ENCODE measurements at places on chromosomes 4 and X. TPM values are rescaled to one million over a fixed set of nuclear protein-coding genes. Genes with fewer than 3 reads are reported as not detected.

GRCh38 chr4:74716436-74716765 is 77.9 kb downstream of the BTC start:
- no peak for DNase-seq
- H3K27ac ChIP-seq = no peak overlapping the region
- H3K27me3 ChIP-seq = no peaks in the 10 kb centered on the region
- H3K36me3 ChIP-seq = no peaks in the 10 kb centered on the region
- H3K4me1 ChIP-seq = no peaks in the 10 kb centered on the region
- no peak overlapping the region for H3K4me3 ChIP-seq

DNA sequence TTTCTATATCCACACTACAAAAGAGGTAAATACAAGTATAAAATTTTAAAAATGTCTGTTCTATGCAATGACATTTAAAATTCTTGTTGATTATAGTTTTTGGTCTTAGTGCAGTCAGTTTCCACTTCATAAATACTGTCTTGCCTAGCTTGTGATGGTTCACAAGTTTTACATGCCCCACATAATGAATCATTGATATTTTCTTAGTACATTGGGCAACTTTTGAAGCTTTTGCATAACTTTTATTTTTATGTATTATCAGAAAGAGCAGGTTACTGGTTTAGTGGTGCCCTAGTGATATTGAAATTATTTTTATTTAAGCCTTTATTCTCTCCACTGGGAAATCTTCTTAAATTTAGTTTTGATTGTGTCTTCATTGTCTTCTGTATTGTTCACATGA is 388.0 kb downstream of the CCSER1 start:
- H3K4me3 ChIP-seq = no peak overlapping the region
- DNase-seq = no peak
- H3K27ac ChIP-seq = no peak overlapping the region
- H3K36me3 ChIP-seq = no peaks in the 10 kb centered on the region

- no peaks in the 10 kb centered on the region for H3K36me3 ChIP-seq
- no peaks in the 10 kb centered on the region for H3K4me1 ChIP-seq
- DNase-seq = no peak
- no peak overlapping the region for H3K27ac ChIP-seq
These were observed 31.5 kb upstream of the KLHL2 start for GRCh38 chr4:165175879-165176278.

GRCh38 chr4:53055274-53055673 is 193.2 kb downstream of the RASL11B start:
- no peak overlapping the region for H3K4me3 ChIP-seq
- peak; percentile 7 for DNase-seq
- no peaks in the 10 kb centered on the region for H3K36me3 ChIP-seq
- no peaks in the 10 kb centered on the region for H3K4me1 ChIP-seq

GRCh38 chrX:6024204-6024603 is 204.5 kb downstream of the NLGN4X start:
- no peaks in the 10 kb centered on the region for H3K4me1 ChIP-seq
- no peak overlapping the region for H3K4me3 ChIP-seq
- H3K27me3 ChIP-seq = no peaks in the 10 kb centered on the region
- no peak for DNase-seq
- H3K27ac ChIP-seq = no peak overlapping the region

The NCAPG gene
- total RNA-seq = 11.9 TPM

The BMP3 gene
- 7.7 TPM for total RNA-seq
